Activated CD4-positive, alpha-beta memory T cell treated with anti-CD3 and anti-CD28 coated beads for 36 hours (primary cell): ENCODE measurements at places on chromosomes 12 and 14. TPM values are rescaled to one million over a fixed set of nuclear protein-coding genes. Genes with fewer than 3 reads are reported as not detected.

Gene LRP1
- 1.4 TPM for total RNA-seq

Gene NANOG
- total RNA-seq, result not detected

Gene CLEC12A
- not detected for total RNA-seq

Gene RNFT2
- total RNA-seq, result 15.8 TPM

DNA sequence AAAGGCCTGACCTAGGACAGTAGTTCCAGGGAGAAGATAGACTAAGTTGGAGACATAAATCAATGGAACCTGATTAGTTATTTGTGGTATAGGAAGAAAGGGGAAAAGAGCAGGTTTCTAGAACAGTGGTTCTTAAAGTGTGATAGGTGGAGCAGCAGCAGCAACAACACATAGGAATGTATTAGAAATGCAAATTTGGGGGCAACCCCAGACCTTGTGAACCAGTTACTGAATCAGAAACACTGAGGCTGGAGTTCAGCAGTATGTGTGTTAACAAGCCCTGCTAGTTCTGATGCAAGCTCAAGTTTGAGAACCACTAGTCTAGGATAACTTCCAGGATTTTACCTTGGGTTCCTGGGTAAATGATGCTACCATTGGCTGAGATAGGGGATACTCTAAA, 308.7 kb downstream of the EMP1 start:
- no peaks in the 10 kb centered on the region for H3K27me3 ChIP-seq
- no peak for DNase-seq
- H3K27ac ChIP-seq, result no peak overlapping the region

- H3K4me1 ChIP-seq, result peaks cover 14% of the 10 kb centered on the region
- no peaks in the 10 kb centered on the region for H3K36me3 ChIP-seq
- peak overlapping the region; percentile 92 for H3K4me3 ChIP-seq
- peak; percentile 86 for DNase-seq
- no peaks in the 10 kb centered on the region for H3K27me3 ChIP-seq
These were observed 8.8 kb upstream of the SP7 start for GRCh38 chr12:53344824-53345485.

DNA sequence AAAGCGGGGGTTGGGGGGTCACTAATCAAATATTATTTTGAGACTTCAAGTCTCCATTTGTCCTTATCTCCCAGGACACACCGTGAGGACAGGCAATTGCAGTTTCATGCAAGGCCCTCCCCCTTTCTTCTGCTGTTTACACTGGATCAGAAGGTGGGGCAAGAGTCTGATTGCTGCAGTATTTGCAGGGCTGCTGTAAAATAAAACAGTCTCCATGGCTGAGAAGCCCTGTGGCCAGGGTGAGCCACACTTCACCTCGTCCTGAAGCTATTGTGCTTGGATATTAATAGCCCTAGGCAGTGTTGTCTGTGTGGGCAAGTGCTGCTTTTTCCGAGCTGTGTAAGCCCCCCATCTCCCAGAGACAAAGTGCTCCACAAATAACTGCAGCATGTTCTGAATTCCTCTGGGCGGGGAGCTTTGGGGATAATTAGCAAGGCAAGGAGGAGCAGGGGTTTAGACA, 187.4 kb upstream of the NTF3 start:
- H3K4me1 ChIP-seq, result no peaks in the 10 kb centered on the region
- H3K4me3 ChIP-seq, result no peak overlapping the region
- no peaks in the 10 kb centered on the region for H3K27me3 ChIP-seq
- no peak for DNase-seq
- H3K27ac ChIP-seq, result no peak overlapping the region
